ENCODE measurements at places on chromosomes 16 and 17.
A peak's percentile ranks its signal among the peaks of the same experiment; 100 is the strongest.

DNA sequence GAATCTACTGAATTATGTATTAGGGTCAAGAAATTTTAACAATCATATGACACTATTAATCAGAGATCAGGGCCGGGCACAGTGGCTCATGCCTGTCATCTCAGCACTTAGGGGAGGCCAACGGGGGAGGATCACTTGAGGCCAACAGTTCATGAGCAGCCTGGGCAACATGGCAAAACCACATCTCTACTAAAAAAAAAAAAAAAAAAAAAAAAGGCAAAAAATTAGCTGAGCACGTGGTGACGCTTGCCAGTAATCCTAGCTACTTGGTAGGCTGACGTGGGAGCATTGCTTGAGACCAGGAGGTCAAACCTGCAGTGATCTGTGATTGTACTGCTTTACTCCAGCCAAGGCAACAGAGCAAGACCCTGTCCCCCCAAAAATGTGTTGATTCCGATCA is 52.5 kb upstream of the CLEC3A start:
- DNase-seq, result no peak

- no peak for DNase-seq
These were observed 21.0 kb upstream of the YWHAE start for GRCh38 chr17:1420981-1421380.

GRCh38 chr17:60613325-60613724 is 13.3 kb downstream of the PPM1D start:
- no peak for DNase-seq

- DNase-seq, result no peak
These were observed 83.3 kb downstream of the NOG start for GRCh38 chr17:56676810-56677209.

- DNase-seq, result peak; percentile 7
These were observed 426.7 kb upstream of the MAF start for GRCh38 chr16:80027007-80027965.

DNA sequence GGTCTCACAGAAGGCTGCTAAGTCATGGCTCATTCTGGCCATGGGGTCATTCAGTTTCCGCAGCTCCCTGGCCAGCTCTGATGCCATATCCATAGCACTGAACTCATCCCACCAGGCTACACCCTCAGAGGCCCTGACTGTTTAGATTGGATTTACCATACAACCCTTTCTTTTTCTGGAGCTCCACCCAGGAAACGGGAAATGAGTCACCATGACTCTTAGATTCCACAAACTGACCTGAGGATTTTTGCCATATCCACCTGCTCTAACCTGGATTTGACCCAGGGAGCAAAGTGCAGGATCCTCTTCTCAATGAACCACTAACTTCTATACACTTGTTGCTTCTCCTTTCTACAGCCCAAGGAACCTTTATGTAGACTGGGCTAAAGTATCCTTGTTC is 20.3 kb upstream of the CALB2 start:
- no peak for DNase-seq

DNA sequence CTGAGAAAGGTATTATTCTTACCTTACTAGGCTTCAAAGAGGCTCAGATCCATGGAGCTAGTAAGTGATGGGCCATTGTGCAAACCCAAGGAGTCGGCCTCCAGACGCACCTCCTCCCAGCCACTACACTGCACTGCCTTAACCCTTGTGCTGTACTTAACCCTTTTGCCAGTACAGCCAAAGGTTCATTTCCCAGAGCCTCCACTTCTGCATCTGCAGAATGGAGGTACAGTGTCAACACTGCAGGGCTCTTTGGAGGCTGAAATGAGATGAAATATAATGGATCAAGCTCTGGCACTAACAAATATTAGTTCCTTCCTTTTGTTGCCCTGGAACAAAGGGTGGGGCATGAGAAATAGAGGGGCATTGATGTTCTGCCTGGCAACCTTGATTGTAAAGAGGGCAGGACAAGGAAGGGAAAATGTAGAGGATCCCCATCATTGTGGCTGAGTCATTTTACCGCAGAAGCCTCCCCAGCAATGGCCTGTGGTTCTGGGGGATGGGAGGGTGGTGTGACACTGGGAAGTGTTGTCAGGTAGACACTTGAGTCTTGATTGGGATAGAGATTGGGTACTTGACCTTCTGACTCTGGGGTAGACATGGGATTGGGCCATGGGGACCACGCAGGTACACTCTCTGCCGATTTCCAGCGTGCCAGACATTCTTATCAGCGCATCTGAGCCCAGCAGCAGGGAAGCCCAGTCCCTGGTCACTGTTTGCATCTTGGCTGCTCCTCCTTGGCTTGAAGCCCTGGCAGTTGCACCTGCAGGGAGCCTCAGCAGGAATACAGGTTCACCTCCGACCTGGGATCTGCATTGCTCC is 84.0 kb downstream of the MSI2 start:
- DNase-seq, result no peak

- no peak for DNase-seq
These were observed 78.2 kb downstream of the NXN start for GRCh38 chr17:901191-901950.

DNA sequence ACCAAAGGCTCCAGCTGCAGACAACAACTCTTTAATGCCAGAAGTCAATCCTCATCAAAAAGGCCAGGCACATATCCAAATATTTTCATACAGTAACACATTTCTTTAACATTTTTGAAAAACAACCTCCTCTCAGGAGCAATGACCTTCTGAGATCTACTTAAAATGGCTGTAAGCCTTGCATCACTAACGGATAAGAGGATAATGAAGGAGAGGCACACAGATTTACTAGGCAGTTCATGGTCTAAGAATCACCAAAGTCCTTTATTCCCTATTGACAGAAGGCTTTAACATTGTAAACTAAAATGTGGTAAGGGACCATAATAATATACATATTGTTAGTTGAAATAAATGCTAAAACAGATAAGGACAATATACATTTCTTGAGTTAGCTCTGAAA is 114.7 kb downstream of the USP32 start:
- DNase-seq, result no peak

- no peak for DNase-seq
These were observed 57.7 kb upstream of the SLC25A19 start for GRCh38 chr17:75346906-75347305.

GRCh38 chr17:62090021-62090824 is 25.1 kb upstream of the MED13 start:
- no peak for DNase-seq

GRCh38 chr16:5509336-5509735 is 411.7 kb upstream of the EEF2KMT start:
- no peak for DNase-seq

- DNase-seq, result no peak
These were observed 282.3 kb upstream of the CCL2 start for GRCh38 chr17:33972763-33973162.

DNA sequence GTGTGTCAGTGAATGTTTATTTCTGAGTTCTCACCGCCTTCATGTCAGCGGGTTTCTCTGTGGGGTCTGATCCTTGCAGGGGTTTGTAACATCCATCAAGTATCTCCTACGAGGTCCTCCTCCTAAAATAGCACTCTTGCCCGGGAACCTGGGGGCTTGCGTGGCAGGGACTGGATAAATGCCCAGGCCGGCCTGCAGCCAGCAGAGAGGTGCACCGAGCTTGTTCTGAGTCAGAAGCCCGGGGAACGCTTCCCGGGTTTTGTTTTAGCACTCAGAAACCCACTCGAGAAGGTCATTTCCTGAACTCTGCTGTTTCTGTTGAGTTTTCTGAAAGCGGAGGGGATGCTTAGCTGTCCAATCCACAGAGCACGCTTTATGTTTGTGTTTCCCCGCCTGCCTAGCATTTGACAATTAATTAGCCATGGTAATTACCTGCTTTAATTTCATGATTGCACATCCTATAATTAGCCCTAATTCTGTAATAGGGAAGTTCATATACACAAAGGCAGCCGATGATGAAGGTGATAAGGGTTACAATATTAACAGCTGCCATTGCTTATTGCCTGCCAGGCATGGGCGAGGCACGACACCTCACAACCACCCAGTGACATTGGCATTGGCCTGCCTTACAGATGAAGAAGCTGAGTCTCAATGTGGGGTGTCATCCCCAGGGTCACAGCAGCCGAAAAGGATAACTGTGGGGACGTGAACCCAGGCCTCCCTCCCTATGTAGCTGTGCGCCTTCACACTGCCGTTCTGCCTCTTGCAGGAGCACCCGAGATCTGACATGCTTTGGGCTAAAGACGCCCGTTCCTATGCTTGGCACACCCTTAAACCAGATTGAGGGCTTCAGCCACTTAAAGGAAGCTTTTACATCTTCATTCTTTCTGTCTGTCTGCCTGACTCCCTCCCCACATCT is 333.1 kb downstream of the CPPED1 start:
- DNase-seq, result no peak

- DNase-seq, result no peak
These were observed 24.7 kb upstream of the ZNF469 start for GRCh38 chr16:88358023-88358420.

- no peak for DNase-seq
These were observed 78.8 kb upstream of the FOXF1 start for GRCh38 chr16:86431540-86431939.

GRCh38 chr17:559551-560431 is 154.8 kb downstream of the VPS53 start:
- no peak for DNase-seq

DNA sequence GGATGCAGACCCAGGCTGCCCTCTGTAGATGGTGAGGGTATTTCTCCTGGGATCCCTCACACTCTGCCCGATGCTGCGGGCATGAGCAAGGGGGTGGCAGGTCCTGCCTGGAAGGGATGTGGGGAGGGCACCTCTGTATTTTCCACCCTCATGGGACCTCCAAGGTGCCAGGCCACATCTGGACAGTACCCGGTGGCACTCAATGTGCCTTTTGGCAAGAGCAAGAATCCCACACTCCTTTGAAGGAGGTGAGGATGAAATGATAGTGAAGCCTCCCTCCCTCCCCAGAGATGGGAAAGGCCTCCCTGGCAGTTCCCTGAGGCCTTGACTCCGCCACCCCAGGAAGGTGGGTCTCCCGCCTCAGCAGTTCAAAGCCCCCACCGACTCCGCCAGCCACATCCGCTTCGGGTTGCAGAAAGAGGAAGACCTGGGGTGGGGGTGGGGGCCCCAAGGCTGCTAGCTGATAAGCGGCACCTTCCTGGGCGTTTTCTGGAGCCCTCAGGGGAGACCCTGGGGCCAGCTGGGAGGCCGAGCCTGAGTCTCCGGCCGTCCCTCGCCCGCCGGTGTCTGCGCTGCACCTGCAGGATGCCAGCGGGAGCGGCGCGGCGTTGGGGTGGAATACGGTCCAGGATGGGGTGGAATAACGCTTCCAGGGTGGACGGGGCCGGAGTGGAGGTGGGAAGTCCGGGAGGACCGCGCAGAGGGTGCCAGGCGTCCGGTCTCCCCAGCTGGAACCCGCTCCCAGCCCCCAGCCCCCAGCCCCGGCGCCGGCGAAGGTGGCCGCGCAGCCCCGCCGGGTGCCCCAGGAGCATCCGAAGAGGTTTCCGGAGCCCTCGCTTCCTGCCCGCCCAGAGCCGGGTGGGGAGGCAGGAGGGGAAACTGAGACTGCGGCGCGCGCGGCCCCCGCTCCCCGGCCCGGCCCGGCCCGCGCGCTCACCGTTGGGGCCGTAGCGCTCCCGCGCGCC is 718 bp downstream of the ATP2A3 start:
- peak; percentile 81 for DNase-seq

GRCh38 chr16:71407731-71408130 is 34.1 kb downstream of the TLE7 start:
- DNase-seq, result no peak

- no peak for DNase-seq
These were observed 949.7 kb upstream of the EEF2KMT start for GRCh38 chr16:6047325-6047724.

DNA sequence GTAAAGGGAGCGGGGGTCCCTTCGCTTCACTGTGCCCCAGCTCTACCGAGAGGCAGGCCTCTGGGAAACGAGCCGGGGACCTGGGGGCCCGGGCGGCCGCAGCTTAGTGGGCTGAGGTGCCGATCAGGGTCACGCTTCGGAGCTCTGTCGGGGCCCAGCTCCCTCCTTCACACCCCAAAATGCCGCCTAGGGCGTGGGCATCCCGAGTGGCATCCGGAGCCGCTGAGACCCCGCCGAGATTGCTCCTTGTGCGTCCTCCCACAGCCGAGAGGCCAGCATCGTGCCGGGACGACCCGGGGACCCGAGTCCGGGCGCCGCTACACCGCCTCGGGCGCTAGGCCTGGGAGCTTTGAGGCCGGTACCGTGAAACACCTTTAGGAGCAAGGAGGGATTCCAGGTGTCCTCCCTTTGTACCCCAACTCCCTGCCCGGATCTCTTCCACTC is 1.3 kb downstream of the SALL1 start:
- no peak for DNase-seq

DNA sequence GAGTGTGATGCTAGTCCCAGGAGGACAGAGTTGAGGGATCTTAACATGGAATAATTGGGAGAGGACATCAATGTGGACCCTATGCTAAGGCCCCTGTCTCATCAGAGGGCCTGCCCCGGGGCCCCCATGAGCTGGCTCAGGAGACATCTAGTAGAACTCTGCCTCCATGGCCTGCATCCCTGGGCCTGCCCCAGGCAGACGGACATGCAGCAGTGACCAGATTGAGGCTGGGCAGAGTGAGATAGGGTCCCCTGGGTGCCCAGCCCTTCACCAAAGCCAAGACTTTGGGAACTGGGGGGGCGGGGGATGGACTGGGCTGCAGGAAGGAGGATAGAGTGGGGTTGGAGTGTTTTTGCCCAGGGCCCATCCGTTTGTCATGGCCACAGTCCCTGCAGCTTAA is 115.2 kb downstream of the CCDC182 start:
- no peak for DNase-seq

DNA sequence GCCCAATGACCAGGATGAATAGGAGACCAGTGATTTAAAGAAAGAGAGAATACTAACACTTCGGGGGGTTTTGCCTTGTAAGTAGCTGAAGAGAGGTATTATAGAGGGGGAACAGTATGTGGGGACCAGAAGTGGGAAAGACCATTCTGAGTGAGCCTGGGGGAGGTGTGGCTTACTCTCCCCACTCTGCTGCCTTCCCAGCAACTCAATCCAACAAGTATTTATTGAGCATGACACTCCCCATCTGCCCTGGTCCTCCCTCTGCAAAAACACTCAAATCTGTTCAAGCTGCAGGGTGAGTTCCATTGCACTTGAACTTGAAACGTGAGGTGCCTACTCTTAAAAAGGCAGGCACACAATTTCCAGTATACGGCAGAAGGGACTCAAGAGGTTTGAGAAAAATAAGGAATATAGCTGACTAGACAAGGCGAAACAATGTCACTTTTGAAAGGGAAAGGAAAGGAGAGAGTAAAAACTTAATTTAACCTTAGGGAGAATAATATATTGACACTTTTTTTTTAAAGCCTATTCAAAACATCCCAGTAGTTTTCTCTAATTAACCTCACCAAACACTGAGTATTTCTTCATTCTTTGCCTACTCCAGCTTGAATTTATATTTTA is 8.2 kb downstream of the FAM117A start:
- no peak for DNase-seq

GRCh38 chr17:12839042-12839441 is 49.7 kb downstream of the ARHGAP44 start:
- DNase-seq, result no peak

DNA sequence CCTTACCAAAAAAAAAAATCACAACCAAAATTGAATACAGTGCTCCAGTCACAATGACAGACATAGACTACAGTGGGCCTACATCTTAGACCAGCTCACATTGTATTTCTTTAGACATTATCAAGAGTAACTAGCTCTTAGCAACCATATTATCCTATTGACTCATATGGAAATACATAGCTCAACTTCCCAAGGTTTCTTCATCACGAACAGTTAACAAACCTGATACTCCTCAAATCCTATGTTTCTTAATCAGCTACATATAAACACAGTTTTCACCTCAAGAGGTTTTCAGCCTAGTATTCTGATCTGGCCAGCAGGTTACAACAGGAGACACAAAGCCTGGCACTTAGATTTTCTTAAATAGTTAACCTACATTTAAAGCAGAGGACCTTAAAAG is 29.7 kb downstream of the CMC2 start:
- no peak for DNase-seq

Data from activated gamma-delta T cell treated with Interleukin-2 at 50 U/mL for 16 hours (primary cell).